ENCODE measurements at places on chromosomes 6 and 20.
A peak's percentile ranks its signal among the peaks of the same experiment; 100 is the strongest.

- no peak for DNase-seq
Observed at GRCh38 chr6:89073840-89074239, 6.7 kb upstream of the PNRC1 start.

GRCh38 chr6:114342826-114343781 lies at the start of gene HS3ST5:
Gene HS3ST5 (minus strand): TSS chr6:114343023. CDS start chr6:114062845, 280,178 bp downstream.
- peak; percentile 91 for DNase-seq

DNA sequence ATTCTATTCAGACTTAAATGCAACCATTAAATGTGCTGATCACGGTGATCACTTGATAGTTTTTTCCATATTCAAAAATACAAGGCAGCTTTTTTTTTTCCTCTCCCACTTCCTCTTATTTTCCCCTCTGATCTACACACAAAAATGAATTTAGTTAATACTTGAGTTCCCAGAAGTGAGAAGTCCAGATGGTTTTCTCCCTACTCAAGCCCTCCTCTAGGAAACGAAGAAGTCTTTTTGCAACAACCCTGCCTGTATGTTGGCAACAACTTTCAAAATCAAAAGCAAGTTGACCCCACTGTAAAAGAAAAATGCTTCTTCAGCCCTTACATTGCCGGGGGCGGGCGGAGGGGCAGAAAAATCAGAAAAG lies 24.3 kb downstream of the ARHGAP18 start:
- no peak for DNase-seq

DNA sequence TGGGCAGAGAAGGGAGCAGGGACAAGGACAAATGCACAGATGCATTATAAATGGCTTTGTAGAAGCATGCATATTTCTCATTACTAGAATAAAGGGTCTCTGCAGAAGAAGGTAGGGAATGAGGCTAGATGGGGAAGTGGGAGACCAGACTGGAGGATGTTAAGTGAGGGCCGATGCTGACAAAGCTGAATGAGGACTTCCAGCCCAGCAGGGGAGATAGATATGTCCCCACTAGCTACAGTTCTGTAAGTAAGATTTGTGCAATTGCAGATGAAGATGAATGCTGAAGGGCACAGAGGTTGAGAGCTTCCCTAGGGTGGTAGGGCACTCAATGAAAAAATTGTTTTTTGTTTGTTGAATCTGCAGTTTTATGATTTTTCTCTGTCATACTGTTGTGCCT lies 16.9 kb downstream of the ADGRG6 start:
- no peak for DNase-seq

DNA sequence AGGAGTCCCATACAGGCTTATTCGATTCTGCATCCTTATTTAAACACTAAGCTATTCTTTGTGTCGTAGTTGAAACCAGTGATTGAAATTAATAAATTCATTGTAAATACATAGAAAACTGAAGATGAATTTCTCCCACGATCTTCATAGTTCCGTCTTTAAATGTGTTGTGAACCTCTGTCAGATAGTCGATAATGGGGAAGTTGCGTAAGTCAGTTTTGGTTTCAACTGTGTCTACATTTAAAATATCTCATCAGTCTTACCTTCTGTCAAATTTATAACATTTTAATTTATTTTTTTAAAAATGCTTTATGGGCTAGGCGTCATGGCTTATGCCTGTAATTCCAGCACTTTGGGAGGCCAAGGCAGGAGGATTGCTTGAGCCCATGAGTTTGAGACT lies 12.7 kb downstream of the STX11 start:
- no peak for DNase-seq

DNA sequence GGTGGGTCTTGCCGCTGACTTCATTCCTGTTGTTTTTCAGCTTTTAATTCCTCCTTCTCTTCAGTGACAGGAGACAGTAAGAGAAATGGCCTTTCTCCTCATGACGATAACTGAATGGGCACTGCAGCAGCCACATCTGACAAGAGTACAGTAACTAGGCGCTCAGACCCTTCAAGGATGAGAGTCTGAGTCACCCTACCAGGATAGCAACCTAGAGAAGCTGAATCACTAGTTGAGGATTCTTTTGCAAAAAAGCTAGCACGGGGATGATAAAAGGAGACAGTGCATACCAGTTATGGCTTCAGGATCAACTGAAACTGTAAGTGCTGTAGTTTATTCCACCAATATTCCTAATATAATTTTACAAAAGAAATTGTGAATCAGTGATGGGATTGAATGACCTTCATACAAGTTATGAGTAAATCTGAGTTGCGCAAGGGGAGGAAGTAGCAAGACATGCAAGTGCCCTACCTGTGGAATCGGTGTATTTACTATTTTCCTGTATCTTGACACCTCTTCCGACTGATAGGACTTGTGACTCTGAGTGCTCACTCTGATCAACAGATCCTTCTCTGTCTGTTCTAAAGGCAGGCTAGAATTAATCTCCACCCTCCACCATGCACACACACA lies 161.8 kb upstream of the GRIK2 start:
- DNase-seq: no peak

DNA sequence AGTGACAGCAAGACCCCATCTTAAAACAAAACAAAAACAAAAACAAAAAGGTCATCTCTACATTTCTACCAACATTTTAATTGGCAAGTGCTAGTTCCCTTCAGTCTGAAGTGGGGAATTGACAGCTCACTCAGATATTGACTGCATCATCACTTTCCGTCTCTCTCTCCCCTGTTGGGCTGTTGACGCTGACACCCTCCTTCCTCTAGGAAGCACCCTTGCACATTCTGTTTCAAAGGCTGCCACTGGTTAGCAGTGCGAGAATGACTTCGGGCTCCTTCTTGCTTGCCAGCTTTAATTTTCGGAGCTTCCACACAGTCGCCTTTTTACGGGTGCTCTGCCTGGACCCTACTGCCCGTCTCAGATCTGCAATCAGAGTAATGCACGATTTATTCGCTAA lies 96.6 kb upstream of the INSM1 start:
- DNase-seq: no peak

DNA sequence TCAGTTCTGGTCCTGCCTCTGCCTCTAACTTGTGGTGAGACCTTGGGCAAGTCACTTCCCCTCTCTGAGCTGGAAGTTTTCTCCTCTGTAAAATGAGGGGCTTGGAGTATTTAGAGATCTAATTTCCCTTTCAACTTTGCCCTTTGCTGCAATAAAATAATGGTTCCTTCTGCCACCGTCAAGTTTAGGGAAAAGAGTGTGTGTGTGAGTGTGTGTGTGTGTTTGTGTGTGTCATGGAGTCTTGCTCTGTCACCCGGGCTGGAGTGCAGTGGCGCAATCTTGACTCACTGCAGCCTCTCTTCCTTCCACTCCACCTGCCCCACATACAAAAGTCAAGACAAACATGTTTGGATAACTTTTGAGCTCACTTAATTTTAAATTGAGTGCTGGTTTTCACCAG lies 39.2 kb upstream of the PIM1 start:
- DNase-seq: no peak

DNA sequence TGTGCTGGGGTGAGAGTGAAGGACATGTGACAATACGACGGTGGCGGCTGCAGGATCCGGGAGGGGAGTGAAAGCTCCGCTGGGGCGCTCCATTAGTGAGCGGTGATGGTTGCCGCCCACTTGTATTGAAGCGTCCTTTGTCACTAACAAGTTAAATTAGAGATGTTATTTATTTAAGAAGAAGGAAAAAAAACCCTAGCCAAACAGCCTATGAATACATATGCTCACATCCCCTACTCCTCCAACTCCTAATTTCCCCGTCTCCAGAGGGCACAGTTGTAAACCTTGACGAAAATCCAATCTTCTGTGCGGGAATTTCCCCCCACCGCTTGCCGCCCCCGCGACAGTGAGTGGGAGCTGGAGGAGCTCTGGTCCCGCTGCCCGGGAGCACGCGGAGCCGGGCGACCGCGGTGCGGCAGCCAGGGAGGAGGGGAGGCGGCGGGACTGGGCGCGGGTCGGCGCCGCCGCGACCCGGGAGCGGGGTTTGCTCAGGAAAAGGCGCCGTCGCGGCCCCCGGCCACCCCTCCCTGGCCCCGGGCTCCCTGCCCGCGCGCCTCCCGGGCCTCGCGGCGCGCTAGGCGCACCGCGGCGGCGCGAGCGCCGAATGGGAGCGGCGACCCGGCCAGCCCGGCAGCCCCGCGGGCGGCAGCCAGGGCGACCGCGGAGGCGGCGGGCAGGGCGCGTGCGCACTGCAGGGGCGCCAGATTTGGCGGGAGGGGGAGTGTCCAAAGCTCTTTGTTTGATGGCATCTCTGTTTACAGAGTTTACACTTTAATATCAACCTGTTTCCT lies at the start of gene MYB:
Gene MYB, plus strand, starts transcription at position 767 of the 791 bp plus-strand sequence. CDS start 206 bp downstream, outside the sequence.
- peak; percentile 69 for DNase-seq

DNA sequence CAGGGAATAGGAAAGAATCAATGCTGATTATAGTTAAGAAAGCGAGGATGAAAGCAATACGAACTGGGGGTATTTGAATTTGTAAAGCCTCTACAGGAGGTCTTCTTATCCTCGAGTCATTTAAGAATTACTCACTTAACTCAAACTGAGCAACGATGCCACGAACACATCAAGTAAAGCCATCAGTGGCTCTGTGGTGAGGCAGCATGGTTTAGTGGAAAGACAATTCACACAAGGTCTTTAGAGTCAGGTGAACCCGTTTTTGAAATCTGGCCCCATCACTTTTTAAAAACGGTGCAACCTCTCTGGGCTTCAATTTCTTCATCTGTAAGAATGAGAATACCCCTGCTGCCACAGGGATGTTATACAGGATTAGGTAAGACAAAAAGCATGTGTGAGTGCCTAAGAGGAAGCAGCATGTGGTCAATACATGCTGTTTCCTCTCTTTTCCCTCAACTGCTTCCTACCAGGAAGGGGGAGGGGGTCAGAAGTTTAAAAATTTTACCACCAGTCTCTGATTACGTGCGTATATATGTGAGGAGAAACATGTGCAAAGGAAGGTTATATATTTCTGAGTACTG lies 162.0 kb downstream of the BTBD9 start:
- no peak for DNase-seq

Data from WTC11 (cell line).